Stimulated activated CD4-positive, alpha-beta T cell treated with anti-CD3 and anti-CD28 coated beads, Interleukin-12 subunit alpha, Interleukin-12 subunit beta, amount 100 ng/mL, for 24 hours (primary cell): ENCODE measurements at places on chromosomes 2 and 18.
A peak's percentile ranks its signal among the peaks of the same experiment; 100 is the strongest.

- DNase-seq: peak; percentile 28
Observed at GRCh38 chr2:113080134-113080533, 12.4 kb downstream of the IL1F10 start.

- no peak for DNase-seq
Observed at GRCh38 chr2:109134741-109135358, 5.8 kb downstream of the SH3RF3 start.

- no peak for DNase-seq
Observed at GRCh38 chr2:107728586-107728985, 98.1 kb upstream of the RGPD4 start.

DNA sequence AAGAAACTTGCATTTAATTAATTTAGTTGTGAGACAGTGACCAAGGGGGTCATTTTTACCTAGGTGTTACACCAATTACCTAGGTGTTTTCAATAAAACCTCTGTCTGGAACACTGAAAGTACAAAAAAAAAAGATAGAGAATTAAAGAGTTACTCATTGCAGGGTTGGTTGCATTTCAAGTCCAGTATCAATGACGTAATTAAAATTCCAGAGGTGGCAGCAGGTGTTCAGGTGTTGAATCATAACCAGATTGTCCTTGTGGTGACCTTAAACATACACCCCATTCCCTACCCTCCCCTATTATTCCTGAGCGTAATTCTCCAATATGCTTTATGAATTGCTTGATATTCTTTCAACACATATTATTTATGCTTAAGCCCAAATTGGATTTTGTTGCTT lies 352.0 kb upstream of the SLC8A1 start:
- no peak for DNase-seq

GRCh38 chr18:23401400-23402347 lies 51.4 kb upstream of the RIOK3 start:
- DNase-seq: no peak

GRCh38 chr2:72040629-72041571 lies 106.8 kb downstream of the CYP26B1 start:
- no peak for DNase-seq
